Frontal cortex (tissue), 4 donors: ENCODE measurements at places on chromosomes 7 and 10.

DNA sequence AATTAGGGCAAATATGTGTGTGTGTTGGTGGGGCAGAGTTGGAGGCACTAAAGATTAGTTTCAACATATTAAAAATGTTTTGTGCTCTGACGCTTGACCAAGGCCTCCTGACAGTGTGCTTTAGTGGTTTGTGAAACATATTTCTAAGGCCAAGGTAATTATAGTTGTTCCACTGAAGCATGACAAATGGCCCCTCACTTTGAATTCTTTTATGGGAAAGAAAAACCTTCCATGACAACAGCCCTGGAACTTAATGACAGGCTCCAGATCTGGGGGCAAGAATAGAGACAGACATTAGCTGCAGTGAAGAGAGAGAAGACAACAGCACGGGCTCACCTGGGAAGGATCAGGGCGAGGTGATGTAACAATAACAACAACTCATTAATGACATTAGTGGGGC is 155.8 kb downstream of the CHN2 start:
- DNase-seq: no peak

DNA sequence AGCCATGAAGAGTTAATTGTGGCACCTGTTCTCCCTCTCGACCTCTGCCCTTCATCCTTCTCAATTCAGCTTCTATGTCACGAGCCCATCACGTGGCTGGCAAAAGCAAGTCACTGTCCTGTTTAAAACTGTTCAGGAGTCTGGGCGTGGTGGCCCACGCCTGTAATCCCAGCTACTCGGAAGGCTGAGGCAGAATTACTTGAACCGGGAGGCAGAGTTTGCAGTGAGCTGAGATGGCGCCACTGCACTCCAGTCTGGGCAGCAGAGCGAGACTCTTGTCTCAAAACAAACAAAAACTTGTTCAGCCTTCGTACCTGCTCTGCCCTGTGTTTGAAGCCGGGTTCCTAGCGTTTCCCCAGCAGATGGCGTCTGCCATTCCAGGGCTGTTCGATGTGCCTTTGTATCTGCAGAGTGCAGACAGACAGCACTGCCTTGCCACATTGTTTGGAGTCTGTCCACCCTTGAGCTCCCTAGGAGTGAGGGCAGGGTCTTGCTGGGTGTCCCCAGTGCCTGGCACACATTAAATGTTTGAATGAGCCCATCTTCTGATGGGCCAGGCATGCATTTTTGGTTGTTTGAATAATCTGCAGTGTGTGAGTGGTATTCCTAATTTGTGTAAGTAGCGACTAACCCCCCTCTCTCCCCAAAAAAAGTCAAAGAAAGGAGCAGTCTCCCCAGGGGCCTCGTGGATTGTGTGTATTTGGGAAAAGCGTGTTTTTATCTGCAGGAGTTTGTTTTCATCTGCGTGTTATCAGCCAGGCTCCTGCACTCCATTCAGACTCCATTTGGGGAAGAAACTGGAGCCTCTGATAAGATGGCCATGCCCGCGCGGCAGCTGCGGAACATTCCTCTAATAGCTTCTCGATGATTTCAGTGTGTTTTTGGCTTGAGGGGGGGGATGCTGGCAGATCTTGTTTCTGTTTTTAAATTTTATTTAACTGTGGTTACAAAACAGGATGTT is 61.2 kb downstream of the DNAJB6 start:
- no peak for DNase-seq

GRCh38 chr7:27128034-27128433 is 2.5 kb downstream of the HOXA4 start:
- DNase-seq: no peak

GRCh38 chr10:24952143-24952706 is at the start of gene PRTFDC1:
TSS of gene PRTFDC1 (minus strand) at chr10:24952606. CDS start at chr10:24952575, 31 bp downstream.
- peak; percentile 67 for DNase-seq

DNA sequence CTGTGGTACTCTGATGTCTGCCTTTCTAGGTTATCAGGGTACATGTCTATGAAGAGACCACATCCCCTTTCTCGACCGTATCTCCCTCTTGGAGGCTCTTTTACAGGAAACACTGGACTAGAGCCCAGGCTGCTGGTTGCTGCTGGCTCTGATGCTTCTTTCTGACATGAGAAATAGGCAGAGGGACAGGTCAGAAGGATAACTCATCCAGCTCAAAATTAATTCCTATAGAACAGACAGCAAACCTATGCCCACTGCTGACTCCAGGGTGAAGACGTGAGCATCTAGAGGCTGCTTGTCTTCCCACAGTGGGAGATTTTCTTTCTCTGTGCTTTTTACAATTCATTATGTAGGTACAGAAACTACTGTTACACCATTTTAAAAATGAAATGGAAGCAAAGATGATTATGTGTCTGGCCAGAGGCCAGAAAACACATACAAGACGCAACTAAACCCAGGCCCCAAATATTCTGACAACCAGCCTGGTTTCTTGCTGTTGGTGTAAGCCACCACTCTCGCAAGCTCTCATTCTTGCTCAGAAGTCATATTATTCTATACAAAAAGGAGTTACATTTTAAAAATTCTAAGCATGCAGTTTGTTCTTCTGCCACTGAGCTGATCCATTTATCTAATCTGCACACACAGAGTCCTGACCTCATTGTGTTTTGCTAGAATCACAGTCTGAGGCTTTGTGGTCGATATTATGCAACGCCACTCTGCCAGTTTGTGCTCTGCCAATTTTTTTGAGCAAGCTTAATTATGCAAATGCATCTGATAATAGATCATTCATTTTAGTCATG is 424.3 kb downstream of the KIF20B start:
- no peak for DNase-seq

- no peak for DNase-seq
These were observed 49.0 kb downstream of the SLIT1 start for GRCh38 chr10:97136756-97137155.

GRCh38 chr10:55283031-55283430 is 482.0 kb upstream of the PCDH15 start:
- no peak for DNase-seq

DNA sequence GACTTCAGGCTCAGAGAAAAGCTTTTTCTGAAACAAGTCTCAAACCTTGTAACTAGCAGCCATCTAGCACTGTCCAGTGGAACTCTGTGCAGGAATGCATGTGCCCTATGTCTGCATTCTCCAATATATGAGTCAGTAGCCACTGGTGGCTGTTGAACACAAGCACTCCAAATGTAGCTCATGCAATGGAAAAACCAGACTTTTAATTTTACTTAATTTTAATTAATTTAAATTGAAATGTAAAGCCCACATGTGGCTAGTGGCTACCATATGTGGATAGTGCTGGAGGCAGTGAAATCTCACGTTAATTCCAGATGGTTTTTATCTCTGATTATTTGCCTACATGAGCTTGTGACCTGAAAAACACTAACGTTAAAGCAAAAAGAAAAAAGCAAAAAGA is 225.1 kb downstream of the GATA3 start:
- no peak for DNase-seq
